ENCODE measurements at places on chromosomes 3 and 15.

DNA sequence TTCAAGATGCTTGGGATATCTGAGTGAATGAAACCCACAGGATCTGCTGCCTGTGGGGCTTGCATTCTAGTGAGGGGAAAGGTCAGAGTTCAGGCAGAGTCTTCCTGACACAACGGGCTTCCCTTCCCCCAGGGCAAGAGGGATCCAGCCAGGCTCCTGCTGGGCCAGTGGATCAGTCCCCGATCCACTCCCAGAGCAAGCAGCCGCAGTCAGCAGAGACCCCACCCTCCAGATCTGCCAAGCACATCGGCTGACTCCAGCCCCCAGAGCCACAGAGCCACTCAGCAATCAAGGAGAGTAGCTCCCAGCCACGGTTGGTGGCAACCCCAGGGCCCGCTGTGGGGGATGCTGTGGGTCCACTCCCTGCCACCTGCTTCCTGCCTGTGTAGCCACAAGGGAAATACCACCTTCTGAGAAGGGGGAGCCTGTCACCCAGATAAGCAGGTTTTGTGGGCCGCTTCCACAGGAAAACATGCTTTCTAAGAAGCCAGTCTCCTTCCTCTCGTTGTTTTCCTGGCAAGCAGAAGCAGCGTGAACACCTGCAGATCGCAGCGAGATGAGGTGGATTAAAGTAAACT is 44.9 kb downstream of the CPN2 start:
- no peak for DNase-seq

- no peak for DNase-seq
These were observed 25.4 kb downstream of the GOLGB1 start for GRCh38 chr3:121724130-121724529.

DNA sequence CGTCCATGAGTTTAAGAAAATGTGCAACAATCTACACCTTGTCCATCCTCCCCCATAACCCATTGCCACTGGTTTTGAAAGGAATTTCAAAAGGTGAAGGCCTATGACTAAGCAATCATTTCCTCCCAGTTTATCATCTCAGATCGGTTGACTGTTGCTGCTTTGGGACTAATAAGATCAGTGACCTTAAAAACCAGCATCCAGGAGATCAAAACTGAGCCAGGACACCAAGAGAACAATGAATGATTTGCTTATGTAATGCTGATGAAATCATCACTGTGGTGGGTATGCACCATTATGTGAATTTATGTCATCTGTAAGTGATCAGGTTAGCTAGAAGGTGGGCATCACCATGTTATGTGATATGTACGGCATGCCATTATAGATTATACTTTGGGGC is 195.5 kb downstream of the SSR3 start:
- no peak for DNase-seq

DNA sequence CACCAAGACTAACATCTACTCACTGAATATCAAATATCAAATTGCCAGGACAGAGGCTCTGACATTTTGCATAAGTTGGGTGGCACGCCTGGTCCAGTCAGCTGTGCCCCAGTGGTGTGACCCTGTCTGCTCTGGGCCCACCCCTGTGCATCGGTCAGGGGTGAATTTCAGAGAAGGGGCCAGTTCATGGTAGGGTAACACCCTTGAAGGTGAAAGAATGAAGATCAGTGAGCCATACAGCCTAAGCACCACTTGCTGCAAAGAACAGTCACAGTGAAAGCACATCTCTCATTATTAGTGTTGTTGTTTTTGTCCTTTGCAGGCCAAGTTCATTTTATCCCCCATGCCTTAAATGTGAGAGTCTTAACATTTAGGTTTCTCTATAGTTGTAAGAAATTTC is 86.8 kb downstream of the MYRIP start:
- DNase-seq: no peak

DNA sequence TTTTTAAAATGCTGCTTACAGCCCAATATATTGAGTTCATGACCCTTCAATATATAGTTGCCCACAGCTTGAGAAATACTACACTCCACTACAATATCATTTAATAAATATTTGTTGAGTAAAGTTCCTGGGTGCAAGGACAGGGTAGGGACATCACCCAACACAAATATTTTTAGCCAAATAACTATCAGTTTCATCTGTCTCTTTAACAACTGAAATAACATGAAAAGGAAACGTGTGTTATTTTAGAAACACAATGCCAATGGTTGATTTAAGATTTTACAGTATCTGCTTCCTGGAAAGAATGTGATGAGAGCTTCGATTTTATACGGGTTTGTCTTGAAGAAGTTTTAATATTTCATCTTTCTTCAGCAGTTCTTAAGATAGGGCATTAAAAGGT is 67.7 kb upstream of the CDV3 start:
- no peak for DNase-seq

DNA sequence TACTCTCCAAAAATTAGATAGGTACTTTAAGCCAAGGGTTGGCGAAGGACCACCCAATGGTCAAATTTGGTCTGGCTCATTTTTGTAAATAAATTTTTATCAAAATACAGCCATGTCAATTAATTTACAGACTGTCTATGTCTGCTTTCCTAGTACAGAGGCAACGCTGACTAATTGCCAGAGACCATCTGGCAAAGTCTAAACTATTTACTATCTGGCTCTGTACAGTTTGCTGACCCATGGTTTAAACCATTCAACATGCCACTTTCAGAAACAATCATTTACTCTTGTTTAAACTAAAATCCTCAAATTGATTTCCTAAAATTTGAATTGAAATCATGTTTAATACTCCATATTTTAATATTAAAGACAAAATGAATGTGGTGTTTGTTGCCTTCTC is 25.9 kb downstream of the CBLB start:
- DNase-seq: no peak

DNA sequence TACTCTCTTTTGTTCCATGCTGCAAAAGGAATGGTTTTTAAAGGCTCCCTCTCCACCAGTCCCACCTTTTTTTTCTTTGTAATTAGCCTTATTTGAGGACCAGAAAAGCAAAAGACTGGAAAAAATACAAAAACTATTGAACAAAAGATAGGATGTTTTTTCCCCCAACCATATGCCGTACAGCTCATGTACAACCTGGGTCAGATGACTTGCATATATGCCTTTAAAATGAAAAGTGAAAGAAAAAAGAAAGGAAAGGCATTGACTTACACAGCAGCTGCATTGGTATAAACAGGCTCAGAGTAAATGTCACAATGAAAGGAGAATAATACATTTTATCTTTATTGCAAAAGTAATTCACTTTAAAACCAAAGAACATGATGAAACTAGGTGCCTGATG is 69.5 kb upstream of the CMC1 start:
- DNase-seq: no peak

DNA sequence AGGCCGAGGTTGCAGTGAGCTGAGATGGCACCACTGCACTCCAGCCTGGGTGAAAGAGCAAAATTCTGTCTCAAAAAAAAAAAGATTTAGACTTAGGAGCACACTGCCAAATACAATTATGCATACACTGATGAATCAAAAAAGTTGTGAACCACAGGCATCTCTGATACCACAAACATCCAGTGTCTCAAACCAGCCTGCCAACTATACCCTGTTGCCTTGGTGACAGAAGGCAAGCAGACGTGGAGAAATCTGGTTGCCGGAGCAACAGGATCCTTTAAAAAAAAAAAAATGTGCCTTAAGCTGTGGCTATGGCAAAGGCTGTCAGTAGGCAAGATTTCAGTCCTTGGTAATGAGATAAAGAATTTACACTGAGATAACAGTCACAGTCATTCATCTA is 202.3 kb downstream of the NEK10 start:
- peak; percentile 97 for DNase-seq

- no peak for DNase-seq
These were observed 621 bp downstream of the SOX14 start for GRCh38 chr3:137764563-137765309.

- no peak for DNase-seq
These were observed 103.7 kb upstream of the TLE3 start for GRCh38 chr15:70201425-70201775.

DNA sequence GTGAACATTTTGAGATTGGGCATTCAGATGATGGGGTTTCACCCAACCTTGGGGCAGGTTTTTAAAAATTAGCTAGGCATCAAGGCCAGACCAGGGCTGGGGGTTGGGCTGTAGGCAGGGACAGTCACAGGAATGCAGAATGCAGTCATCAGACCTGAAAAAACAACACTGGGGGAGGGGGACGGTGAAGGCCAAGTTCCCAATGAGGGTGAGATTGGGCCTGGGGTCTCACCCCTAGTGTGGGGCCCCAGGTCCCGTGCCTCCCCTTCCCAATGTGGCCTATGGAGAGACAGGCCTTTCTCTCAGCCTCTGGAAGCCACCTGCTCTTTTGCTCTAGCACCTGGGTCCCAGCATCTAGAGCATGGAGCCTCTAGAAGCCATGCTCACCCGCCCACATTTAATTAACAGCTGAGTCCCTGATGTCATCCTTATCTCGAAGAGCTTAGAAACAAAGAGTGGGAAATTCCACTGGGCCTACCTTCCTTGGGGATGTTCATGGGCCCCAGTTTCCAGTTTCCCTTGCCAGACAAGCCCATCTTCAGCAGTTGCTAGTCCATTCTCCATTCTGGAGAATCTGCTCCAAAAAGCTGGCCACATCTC is 6.1 kb downstream of the RHO start:
- DNase-seq: no peak
